Hematopoietic multipotent progenitor cell treated with erythropoietin and hydrocortisone succinate and interleukin-3 and kit ligand, for 4 days (in vitro differentiated cells): ENCODE measurements at places on chromosomes 16 and 17.

GRCh38 chr17:47099451-47099986, 89.6 kb downstream of the CDC27 start:
- no peak for DNase-seq

GRCh38 chr17:4340914-4341615, 25.4 kb downstream of the UBE2G1 start:
- no peak for DNase-seq

- no peak for DNase-seq
Measured at GRCh38 chr16:54414671-54415070, 128.1 kb upstream of the IRX3 start.

DNA sequence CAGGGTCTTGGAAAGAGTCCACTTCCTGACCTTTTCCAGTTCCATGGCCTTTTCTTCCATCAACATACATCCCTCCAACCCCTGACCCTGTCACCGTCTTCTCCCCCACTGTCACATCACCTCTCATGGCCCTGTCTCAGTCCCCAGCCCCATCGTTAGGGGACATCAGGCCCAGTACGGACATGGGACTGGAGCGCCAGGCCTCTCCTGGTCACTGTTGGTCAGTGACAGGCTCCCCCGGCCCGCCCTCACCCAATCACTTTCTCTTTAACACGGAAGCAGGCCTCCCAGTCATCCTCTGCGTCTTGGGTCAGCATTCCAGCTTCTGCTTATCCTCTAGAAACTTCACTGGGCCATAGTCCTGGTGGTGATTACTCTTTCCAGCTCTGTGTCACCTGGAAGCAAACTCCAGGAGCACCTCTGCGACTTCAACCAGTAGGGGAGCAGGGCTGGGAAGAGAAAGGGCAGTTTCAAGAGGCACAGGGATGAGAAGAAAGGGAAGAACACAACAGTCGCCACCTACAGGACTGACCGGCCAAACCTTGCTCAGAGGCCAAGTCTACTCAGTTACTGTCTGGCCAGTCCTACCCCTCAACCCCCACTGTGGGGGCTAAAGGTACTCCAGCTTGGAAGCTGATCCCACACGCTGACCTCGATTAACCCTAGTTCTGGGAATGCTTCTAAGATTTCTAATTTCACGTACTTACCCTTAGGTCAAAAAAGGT, 15.9 kb upstream of the ICAM2 start:
- DNase-seq: no peak

DNA sequence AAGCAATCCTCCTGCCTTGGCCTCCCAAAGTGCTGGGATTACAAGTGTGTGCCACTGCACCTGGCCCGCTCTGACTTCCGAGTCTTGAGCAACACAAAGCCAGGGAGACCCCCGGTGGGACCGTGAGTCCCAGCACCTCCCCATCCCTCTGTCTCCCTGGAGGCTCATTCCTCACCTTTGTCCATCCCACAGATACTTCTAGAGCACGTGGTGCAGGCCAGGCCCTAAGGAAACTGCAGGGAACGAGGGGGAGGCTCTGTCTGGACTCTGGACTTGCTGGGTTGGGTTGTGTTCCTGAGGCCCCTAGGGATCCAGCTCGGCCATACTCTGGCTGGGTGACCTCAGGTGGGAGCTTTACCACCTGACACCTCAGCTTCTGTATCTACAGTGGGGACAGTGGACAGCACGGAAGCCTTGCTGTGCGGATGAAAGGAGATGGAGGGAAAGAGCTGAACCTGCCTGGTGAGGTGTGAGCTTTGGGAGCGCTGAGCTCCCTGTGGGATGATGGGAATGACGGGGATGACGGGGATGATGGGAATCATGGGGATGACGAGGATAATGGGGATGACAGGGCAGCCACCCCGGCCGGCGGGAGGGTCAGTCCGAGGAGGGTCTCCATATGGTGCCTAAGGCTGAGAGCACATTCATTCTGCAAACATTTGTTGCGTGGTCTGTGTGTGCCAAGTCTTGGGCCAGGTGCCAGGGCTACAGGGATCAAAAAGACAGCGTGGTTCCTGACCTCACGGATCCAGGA, 26.6 kb downstream of the C16orf74 start:
- no peak for DNase-seq

DNA sequence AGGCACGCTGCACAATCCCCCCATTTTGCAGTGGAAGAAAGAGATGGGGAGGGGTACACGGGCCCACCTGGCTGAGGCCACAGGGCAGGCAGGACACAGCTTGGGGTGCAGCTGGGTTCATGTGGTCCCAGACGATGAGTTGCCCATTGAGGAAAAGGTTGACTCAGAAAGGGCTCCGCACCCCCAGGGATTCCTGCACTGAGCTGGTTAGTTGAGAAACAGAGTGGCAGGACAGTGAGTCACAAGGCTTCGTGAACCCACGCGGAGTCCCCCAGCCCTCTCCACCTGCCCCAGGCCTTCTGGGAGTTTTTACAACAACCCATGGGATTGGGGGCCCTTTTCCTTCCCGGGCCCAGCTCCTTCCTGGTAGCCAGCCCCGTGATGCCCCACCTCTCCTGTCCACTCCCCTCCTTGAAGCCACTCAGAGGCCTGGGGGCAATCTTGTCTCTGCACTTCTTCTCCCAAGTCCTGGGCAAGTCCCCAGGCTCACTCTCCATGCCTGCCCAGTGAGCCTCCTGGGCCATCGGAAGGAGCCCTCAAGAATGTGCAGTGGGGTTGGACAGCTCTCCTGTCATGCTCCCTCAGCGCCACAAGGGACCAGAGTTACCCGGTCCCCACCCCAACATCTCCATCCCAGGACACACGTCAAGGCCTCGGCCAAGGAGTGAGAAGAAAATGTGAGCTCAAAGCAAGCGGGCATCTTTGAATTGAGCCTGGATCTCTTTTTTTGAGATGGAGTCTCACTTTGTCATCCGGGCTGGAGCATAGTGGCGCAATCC, 251.2 kb downstream of the PARN start:
- DNase-seq: no peak

- DNase-seq: no peak
Measured at GRCh38 chr17:80097844-80098691, 3.3 kb upstream of the GAA start.

DNA sequence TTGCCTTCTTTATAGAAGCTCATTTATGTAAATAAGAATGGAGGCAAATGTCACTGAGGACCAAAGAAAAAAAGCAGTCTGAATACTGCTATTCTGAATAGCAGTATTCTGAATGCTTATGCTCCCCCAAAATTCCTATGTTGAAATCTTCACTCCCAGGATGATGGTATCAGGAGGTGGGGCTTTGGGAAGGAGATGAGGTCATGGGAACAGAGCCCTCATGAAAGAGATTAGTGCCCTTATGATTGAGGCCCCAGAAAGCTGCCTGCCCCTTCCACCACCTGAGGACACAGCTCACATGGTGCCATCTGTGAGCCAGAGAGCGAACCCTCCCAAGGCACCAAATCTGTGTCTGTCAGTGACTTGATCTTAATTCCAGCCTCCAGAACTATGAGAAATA, 28.8 kb downstream of the HEATR6 start:
- DNase-seq: no peak

- peak; percentile 30 for DNase-seq
Measured at GRCh38 chr17:29927546-29927945, 2.5 kb downstream of the SSH2 start.

DNA sequence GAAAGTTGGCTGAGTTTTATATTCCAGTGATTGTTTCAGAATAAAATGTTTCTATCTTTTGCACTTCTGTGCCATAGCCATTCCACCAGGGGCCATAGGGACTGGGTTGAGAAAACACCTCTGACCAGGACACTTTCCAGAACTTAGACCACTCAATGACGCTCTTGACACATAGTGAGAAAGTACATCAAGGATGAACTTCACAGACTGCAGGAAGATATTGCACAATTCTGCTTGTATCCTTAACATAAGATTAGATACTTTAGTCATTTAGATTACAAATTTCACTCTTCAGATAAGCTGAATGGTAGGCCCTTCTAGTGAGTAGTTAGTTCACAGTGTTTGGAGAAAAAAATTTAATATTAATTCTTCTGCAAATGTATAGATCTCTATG, 13.0 kb upstream of the MPHOSPH6 start:
- no peak for DNase-seq

DNA sequence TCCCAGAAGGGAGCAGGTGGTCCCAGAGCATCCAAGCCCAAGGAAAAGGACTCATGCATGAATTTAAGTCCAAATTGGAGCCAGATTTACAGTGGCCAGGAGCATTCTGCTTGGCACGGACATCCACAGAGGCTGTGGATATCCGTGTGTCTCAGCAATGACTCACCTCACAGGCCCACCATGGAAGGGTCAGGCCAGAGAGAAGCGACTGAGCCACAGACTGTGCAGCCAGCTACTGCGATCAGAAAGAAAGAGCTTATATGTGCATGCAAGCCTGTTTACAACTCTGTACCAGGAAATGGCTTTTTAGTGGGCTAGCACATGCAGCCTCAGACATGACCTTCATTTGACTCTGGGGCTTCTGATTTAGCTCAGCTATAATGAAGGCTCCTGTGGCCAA, 231.0 kb downstream of the C16orf95 start:
- DNase-seq: no peak

- peak; percentile 95 for DNase-seq
Measured at GRCh38 chr17:15257258-15257788, 7.8 kb downstream of the PMP22 start.

- DNase-seq: peak; percentile 27
Measured at GRCh38 chr16:48608452-48608851, 1.5 kb downstream of the N4BP1 start.

GRCh38 chr17:9907883-9908648, 3.0 kb upstream of the RCVRN start:
- DNase-seq: no peak

DNA sequence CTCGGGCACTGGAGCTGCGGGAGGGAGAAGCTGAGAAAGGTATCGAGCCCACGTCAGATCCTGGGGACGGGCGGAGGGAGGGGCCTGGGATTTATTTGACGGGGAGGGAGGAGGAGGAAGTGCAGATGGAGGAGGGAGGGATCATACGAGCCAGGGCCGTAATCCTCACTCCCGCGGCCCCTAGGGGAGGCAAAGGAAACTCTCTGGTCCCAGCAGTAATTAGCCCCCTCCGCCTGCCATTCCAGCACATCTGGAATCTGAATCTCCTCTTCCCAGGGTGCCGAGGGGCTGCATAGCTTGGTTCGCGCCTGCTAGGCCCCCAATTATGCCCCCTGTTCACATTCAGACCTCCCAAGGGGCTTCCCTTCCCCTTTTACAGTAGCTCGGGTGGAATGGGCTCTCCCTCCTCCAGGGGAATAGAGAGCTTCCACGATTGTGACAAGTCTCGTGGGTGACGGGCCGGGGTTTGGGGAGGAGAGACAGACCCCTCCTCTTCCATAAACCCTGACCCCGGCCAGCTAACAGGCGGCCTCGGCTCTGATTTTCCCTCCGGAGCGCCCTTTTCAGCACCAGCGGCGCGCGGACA, at the start of gene SEZ6L2:
TSS of gene SEZ6L2 (minus strand) at position 35 of the 586 bp plus-strand sequence. CDS start 531 bp downstream, outside the sequence.
- DNase-seq: peak; percentile 79

- no peak for DNase-seq
Measured at GRCh38 chr17:32157225-32157624, 14.9 kb downstream of the RHOT1 start.

DNA sequence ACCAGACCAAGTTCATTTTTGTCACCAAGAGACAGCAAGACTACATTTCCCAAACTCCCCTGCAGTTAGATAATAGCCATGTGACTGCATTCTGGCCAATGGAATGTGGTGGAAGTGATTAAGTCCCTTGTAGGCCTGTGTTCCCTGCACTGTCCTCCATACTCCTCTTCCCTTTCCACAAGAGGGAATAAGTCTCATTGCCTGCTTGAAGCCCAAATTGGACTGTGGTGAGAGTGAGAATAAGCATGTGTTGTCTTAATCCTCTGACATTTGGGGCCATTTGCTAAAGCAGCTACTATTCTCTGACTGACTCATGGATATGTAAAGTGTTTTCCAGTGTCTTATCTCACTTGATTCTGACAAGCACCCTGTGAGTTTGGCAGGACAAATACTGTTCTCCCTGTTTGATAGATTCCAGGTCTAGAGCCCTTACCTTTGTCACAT, 20.7 kb downstream of the PIK3R6 start:
- DNase-seq: peak; percentile 73

- DNase-seq: no peak
Measured at GRCh38 chr17:29041571-29041970, 1.4 kb upstream of the PIPOX start.

- no peak for DNase-seq
Measured at GRCh38 chr17:2059547-2060384, 4.9 kb downstream of the HIC1 start.

GRCh38 chr16:66389256-66390176, 23.0 kb downstream of the CDH5 start:
- DNase-seq: no peak

DNA sequence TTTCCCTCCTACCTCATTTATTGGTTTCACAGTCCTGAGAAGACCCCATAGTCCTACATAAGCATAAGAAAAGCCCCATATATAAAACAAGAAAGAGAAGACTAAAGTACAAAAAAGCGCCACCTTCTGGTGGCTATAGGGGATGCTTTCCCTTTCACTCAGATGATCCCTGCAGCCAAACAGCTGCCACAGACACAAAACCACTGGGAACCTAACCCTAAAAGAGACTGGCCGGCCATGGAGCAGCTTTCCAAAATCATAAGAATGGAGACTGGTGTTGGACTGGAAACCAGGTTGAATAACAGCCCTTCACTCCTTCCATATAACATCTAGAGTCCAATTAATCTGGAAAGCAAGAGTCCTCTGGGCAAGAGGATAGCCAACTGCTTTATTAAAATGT, 11.4 kb downstream of the DYNC1LI2 start:
- DNase-seq: peak; percentile 69

- no peak for DNase-seq
Measured at GRCh38 chr16:69453936-69454335, 29.5 kb downstream of the CYB5B start.

DNA sequence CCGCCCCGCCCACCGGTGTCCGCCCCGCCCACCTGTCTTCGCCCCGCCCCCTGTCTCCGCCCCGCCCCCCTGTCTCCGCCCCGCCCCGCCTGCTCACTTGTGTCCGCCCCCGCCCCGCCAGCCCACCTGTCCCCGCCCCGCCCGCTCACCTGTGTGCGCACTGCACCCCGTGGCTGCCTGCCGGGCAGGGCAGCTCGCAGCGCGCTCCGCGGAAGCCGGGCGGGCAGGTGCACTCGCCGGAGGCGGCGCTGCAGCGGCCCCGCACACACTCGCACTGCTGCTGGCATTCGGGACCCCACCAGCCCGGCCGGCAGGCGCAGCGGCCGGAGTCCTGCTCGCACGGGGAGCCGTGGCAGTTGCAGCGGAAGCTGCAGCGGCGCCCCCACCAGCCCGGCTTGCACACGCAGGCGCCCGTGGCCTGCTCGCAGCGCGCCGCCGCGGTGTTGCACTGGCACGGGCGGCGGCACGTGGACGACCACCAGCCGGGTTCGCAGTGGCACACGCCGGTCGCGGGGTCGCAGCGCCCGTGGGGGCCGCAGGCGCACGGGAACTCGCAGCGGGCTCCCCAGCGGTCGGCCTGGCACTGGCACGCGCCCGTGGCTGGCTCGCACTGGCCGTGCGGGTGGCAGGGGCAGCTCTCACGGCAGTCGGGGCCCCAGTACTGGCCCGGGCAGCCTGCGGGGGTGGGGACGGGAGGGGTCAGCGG, 2.1 kb downstream of the SCARF1 start:
- peak; percentile 81 for DNase-seq

GRCh38 chr17:2049333-2050299, 5.3 kb upstream of the HIC1 start:
- DNase-seq: peak; percentile 87
